ENCODE measurements at places on chromosomes 4 and X.

DNA sequence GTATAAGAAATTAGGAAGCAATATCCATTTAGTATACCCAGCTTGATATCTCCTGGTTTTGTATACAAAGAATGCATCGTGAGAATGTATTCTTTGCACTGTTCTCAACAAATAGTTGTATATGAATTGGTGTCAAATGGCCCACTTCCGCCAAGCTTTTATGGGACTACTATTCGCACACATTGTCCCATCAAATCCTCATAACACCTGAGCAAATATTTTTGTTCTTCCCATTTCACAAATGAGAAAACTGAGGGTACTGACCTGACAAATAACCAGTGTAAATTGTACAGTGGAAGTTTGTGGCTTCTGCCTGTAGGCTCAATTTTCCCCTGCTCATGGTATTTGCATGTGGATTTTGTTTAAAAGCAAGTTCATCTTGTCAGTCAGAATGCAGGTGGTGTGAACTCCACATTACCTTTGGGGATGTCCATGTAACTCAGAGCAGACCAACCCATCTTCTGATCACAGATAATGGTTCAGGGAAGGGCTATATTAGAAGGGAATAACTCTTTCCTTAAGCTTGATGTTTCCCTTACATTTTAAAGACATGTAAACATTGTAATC lies 51.5 kb upstream of the FAM241A start:
- no peak for DNase-seq

GRCh38 chr4:42123071-42123644 lies 29.3 kb downstream of the BEND4 start:
- DNase-seq: no peak

DNA sequence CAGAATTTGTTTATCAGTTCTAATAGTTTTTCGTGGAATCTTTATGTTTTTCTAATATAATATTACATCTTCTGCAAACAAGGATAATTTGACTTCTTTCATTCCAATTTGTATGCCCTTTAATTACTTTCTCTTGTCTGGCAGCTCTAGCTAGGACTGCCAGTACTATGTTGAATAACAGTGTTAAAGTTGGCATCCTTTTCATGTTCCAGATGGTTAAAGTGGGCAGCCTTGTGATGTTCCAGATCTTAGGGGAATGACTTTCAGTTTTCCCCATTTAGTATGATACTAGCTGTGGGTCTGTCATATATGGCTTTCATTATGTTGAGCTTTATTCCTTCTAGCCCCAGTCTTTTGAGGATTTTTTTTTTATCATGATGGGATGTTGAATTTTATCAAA lies 220.6 kb upstream of the WDFY3 start:
- no peak for DNase-seq

- no peak for DNase-seq
These were observed 27.5 kb upstream of the ABCG2 start for GRCh38 chr4:88185906-88186305.

DNA sequence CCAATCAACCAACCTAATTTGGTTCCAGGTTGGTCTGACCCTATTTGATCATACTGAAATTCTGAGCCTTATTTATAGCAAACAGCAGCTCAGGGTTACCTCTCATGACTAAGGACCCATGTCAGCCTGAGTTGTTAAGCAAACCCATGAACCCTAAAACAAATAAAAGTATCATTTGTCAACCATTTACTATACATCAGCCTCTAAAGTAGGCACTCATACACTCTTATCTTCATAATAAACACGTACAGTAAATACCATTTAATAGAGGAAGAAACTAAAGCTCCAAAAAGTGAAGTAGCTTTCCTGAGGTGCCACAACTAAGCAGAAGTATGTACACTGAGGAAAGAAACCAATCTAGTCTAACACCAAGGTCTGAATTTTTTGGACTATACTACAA lies 25.2 kb downstream of the MANBA start:
- no peak for DNase-seq

DNA sequence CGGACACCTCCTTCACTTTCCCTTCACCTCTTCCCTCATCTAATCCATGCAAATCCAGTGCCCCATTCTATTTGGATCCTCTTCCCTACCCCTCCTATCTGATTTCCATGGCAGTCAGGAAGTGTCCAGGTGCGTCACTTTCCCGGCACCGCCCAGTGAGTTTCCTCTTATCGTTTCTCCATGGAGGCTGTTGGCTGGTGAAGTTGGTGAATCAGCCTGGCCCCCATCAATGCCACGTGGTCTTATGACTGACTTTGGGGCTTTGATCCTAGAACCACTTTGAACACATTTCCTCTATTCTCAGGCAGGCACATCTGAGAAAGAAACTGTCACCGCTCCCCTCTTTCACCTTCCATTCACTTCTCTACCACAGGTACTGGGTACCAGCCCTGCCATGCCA lies 137.8 kb downstream of the CEP135 start:
- no peak for DNase-seq

GRCh38 chrX:9627922-9628321 lies 137.7 kb downstream of the GPR143 start:
- no peak for DNase-seq

- no peak for DNase-seq
These were observed 24.4 kb downstream of the LRRC66 start for GRCh38 chr4:51995647-51996220.

DNA sequence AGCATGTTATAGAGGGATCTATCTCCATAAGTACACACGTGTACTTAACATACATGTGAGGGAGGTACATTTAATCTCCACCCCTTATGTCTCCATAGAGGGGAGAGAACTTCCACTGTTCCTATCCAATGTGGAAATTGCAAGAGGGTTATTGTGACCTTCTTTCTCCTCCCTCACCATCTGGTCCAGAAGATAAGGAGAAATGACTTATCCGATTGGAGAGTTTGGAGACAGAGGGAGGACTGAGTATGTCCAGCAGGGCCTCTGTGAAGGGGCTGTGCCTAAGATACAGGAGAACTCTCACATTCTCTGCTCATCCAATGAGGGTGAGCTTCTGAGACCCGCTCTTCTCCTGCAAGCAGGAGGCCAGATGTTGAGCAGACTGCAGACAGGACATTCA lies 113.1 kb downstream of the QDPR start:
- no peak for DNase-seq

DNA sequence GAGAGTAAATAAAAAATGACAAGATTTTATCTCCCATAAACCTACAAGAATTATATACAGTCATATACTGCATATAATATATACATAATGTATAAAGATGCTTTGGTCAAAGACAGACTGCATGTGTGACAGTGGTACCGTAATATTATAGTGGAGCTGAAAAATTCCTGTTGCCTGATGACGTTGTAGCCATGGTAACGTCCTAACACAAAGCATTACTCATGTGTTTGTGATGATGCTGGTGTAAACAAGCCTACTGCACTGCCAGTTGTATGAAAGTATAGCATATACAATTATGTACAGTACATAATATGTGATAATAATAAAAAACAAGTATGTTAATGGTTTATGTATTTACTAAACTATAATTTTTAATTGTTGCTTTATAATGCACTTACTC lies 245.2 kb upstream of the CENPE start:
- DNase-seq: no peak

DNA sequence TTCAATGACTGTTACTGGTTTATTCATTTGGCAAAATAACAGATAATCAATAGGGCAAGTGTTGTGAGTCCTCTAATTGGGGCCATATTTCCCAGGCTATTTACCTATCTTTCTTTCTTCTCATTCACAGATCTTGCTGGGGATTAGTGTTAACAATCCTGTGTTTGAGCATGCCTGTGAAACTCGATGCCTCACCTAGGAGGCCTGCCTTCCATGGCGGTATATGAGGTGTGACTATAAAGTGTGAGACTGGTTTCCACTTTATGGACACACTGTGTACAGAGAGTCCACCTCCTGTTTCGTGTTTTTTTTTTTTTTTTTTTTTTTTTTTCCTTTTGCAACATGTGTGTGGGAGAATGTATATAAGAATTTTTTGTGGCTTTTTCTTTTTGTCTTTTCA lies 199.3 kb downstream of the BMPR1B start:
- no peak for DNase-seq

- DNase-seq: no peak
These were observed 9.2 kb upstream of the BMP3 start for GRCh38 chr4:81021142-81021944.

GRCh38 chr4:134747108-134747805 lies 545.7 kb upstream of the PABPC4L start:
- no peak for DNase-seq

GRCh38 chr4:99437723-99438404 lies 2.7 kb upstream of the ADH7 start:
- DNase-seq: no peak
